Fibroblast of skin of right biceps (primary cell): ENCODE measurements at places on chromosomes 16 and 17.

DNA sequence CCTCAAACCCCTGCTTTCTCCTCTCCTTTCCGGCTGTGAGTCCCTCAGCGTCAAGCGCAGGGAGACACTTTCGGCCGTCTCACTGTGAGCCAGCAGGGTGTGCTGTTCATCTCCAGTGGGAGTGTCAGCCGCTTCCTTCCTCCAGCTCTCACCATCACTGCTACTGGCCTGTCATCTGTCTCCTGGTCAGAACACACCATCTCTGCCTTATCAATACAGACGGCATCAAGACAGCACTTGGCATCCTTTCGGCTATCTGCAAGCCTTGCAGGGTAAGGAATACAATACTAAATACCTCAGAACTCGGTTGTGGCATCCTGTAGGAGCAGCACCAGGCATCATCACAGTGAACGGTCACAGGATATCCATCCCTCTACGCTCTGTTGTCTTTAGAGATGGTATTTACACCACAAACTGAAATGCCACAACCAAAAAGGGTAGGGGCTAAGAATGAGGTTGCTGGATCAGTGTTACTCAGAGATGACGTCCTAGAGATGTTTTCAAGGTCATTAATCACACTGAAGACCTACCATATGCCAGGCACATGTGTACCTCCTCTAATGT, 20.7 kb upstream of the CMTM4 start:
- peak; percentile 72 for DNase-seq

DNA sequence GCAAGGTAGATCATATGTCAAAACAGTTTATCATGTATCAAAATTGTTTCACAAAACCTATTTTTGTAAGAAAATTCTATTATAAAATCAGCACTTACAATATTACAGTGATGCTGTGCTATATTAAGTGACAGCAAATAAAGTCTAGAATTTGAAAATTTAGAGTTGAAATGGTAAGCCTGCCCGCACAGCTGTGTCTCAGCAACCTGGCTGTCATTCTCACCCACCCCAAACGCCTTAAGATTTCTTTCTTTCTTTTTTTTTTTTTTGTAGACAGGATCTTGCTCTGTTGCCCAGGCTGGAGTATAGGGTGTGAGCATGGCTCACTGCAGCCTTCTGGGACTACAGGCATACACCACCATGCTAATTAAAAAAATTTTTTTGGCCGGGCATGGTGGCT, 26.8 kb downstream of the CDK5R1 start:
- DNase-seq, result no peak

DNA sequence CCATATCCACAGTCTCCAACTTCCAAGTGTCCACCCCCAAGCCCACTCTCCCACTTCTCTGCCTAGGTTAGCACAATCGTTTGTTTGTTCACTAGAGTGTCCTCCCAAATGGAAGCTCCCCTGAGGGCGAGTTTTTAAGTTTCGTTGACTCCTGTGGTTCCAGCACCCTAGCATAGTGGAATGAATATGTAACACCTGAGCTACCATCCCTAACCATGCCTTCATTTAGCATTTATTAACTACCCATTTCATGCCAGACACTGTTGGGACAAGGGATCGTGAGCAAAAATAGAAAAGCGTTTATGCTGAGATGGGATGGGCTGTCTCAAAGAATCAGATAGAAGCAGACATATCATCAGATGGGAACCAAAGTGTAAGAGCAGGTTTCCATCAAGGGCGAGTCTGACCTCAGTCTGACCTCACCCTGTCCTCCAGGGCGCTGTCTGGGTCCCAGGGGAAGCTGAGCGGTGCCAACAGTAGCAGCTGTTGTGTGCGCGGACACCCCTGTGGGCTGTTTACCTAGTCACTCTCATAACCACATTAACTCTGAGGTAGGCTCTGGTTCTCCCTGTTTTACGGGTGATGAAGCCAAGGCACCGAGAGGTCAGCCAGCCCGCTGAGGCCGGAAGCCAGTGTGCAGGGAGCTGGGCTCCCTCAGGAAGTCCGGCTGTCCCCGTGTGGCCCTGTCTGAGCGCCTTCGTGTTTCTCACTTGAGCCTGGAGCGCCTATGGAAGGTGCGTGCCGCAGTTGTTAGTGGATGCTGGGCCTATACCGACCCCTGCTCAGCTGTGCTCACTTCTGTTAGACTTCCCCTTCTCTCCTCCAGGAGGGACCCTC, 6.2 kb downstream of the CNP start:
- no peak for DNase-seq

- DNase-seq, result peak; percentile 81
Observed at GRCh38 chr17:50479522-50480141, 972 bp downstream of the RSAD1 start.

GRCh38 chr17:44914148-44914547, 1.2 kb downstream of the GFAP start:
- DNase-seq, result no peak
